ENCODE measurements at places on chromosomes 7 and 10.

GRCh38 chr10:11425296-11425610, 186.2 kb downstream of the USP6NL start:
- DNase-seq, result no peak

- no peak for DNase-seq
Observed at GRCh38 chr7:100493476-100494264, 9.9 kb downstream of the NYAP1 start.

DNA sequence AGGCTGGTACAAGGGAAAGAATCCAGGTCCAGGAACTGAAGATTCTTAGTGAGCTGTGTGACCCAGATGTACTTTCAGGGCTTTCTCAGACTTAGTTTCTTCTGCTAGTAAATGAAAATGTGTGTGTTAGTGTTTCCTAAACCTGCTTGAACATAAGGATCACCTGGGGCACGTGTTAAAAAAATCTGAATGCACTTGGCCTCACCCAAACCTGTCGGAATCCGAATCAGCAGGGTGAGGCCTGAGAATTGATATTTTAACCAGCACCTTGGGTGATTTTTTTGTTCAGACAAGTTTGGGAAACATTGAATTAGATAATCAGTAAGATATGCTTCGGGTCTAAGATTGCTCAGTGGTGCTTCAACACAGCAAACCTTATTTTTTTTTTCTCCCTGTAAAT, 59.7 kb downstream of the ZNF365 start:
- DNase-seq, result no peak

- DNase-seq, result no peak
Observed at GRCh38 chr7:423312-424260, 96.1 kb downstream of the PDGFA start.

GRCh38 chr7:135980665-135981180, 3.6 kb upstream of the MTPN start:
- DNase-seq, result no peak

- no peak for DNase-seq
Observed at GRCh38 chr7:21946222-21946709, 567 bp upstream of the CDCA7L start.

- no peak for DNase-seq
Observed at GRCh38 chr10:22368981-22369380, 23.7 kb downstream of the SPAG6 start.

DNA sequence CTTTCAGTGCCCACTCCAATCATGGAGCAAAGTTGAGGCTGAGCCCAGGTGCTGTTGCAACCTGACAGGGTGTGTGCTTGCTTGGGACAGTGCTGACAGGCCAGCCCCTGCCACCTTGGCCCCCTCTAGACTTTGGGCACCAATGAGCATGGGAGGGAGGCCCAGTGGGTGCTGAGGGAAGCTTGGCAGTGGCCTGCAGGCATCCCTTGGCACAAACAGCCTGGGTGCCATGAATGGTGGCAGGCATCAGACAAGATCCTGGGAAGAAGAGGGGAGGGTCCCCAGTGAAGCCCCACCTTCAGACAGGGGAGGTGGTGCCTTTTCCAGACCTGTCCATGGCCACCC, 214.0 kb downstream of the GPR158 start:
- DNase-seq, result no peak

DNA sequence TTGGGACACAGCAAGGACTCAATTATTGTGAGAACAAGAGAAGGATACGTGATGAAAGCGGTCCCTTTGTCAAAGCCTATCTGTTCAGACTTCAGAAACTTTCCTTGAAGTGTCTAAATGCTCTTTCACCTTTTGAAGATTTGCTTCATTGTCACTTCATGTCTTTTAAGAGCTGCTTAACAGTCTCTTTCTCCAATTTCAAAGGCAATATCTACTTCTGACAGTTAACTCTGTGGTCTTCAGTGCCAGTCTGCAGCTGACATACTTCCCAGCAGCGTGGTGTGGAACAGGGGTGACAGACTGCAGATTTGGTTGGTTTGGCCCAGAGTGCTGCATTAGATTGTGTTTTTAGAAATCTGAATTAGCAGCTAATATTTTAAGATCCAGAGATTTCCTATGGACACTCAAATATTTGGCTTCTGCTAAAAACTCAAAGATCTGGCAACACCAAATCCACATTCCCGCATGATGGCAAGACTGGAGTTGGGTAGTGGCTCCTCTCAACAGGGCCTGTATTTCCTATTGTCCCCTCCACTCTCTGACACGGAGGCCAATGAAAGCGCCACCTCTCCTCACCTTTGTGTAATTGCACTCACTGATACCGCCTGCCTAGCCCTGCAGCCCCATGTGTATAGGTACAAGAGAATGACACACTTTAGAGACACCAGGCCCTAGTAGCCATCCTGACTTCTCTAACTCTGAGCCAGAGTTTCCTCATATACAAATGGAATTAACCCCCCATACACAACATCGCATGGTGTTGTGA, 11.5 kb downstream of the SCRN1 start:
- DNase-seq, result no peak

DNA sequence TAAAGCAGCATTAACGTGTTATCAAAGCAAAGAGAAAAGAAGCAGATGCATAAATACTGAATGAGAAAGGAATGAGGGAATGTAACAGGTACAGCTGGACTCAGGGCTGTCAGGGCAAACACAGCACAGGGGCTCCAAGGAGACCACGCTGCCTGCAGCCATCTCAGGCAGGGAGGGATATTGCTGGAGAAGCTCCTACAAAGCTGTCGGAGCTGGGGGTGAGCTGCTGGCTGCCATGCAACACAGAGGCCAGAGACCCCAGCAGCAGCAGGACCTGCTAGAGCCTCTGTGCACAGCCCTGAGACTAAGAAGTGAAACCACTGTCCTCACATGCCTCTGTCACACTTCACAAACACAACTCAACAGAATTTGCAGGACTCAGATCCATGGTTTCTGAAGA, 235.8 kb downstream of the DIP2C start:
- DNase-seq, result no peak

GRCh38 chr7:69105981-69106380, 492.3 kb upstream of the AUTS2 start:
- no peak for DNase-seq

DNA sequence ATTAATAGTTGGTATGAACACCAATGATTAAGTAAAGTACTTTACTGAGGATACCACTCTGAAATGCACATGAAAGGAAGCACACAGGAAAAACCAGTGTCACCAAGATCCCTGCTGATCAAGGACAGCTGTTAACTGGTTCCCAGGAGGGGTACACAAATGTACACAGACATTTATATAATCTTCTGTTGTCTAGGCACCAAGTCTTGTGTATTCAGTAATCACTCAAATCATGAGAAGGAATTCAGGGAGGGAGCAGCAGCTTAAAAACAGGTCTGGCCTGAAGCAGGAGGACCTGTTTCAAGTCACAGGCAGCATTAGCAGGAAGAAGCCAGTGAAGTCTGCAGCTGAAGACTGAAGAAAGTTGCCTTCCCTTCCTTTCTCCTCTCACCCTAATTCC, 18.7 kb downstream of the MPP7 start:
- no peak for DNase-seq

- DNase-seq, result no peak
Observed at GRCh38 chr7:143145-143751, 49.1 kb upstream of the FAM20C start.

DNA sequence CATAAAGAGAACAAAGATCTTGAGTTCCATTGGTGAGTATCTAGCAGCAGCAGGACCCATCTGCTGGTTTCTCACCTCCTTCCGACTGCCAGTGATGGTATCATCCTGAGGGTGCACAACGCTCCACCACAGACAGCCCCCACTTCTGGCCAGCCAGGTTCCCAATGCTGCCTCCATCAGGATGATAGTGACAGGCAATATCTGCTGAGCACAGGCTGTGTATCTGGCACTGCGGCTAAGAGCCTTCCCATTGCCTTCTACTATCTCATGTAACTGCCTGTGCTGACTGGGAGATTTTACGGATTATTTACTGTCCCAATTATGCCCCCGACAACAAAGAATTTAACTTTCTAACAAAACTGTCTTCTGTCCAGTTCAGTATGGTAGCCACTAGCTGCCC, 352.4 kb upstream of the AOAH start:
- no peak for DNase-seq

- DNase-seq, result no peak
Observed at GRCh38 chr10:118557946-118558345, 37.5 kb downstream of the PRLHR start.

DNA sequence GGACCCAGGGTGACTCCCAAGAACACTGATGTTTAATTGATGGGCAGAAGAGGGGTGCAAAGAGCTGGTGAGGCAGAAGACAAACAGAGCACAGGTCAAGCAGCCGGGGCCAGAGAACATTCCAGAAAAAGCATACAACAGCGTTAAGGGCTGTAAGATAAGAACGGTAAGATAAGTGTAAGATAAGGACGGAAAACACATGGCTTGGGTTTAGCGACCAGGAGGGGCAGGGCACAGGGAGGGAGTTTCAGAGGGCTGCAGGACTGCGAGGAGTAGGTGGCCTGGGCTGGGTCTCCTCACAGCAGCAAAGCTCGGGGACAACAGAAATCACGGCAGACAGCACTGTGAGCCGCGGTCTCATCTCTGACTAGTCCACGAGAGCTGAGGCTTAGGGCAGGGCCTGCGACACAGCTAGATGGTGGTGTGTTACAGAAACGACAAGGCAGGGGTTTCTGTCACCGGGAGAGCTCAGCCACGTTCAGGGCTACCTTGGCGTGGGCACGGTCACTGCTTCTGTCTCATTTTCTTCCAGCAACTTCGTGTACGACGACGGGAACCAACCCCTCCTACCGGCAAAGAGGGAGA, 24.6 kb downstream of the BRI3 start:
- no peak for DNase-seq
